ENCODE measurements at places on chromosomes 16 and 17.

GRCh38 chr17:77600346-77600745, 358.2 kb upstream of the TNRC6C start:
- no peak for DNase-seq

DNA sequence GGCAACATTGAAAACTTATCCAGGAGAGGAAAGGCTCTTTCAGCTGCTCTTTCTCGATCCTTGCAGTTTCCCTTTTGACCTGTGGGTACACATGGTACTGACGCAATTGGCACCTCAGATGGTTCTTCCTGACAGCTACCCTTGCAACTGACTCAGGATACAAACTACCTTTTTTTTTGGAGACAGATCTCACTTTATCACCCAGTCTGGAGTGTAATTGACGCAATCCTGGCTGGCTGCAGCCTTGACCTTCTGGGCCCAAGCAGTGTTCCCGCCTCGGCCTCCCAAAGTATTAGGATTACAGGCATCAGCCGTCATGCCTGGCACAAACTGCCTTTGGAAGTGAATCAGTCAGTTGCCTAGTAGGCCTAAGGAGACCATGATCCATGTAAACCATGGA, 607.2 kb downstream of the WWOX start:
- DNase-seq = no peak

- no peak for DNase-seq
These were observed 3.3 kb downstream of the PGS1 start for GRCh38 chr17:78381601-78382232.

DNA sequence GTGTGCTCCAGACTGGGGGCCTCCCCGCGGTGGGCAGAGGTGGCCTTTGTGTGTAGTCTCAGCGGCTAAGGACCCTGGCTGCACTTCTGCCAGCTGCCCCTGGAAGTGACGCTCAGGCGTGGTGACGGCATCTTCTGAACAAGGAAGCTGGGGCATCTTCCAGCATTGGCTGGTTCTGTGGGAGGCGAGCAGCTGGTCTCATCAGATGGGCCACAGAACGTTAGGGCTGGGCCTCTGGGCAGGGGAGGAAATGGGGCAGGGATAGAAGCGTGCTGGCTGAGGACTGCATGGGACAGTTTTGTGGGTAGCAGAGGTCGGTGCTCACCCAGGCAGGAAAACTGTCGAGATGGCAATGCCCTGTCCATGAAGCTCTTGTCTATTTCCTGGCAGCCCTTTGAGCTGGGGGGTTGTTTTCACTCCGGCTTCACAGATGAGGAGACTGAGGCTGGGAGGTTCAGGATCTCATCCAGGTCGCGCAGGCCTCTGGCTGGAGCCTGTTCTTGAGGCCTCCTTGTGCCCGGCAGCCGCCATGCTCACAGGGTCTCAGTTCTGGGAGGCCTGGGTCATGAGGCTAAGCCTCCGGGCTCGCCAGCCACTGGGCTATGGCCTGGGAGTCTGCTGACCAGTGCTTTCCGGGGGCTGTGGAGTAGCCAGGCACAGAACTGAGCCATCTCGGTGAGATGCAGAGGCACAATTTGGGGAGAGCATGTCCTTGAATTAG, 16.3 kb downstream of the IRF8 start:
- no peak for DNase-seq

DNA sequence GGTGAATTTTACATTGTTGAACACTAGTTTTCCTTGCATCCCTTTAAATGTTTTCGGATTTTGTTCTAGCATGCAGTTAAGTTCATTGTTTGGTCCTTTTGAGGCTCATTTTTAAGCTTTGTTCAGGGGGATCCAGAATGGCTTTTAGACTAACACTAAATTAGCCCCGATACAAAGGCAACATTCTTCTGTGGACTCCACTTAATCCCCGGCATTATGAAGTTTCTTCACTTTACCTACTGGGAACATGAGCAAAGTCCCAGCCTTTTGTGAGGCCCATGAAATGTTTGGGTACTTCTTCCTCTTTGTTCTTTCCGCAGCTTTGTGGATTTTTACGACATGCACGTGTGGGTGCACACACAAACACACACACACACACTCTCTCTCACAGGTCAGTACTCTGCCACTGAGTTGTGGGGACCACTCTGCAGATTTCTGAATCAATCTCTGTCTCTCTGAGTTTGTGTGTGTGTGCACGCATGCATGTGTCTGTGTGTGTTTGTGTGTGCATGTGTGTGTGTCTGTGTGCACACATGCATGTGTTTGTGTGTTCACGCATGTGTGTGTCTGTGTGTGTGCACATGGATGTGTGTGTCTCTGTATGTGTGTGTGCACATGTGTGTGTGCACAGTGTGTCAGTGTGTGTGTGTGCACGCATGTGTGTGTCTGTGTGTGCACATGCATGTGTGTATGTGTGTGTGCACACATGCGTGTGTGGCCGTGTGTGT, 240.4 kb upstream of the TNRC6C start:
- no peak for DNase-seq
